ENCODE measurements at places on chromosomes 4 and X. TPM values are rescaled to one million over a fixed set of nuclear protein-coding genes. Genes with fewer than 3 reads are reported as not detected.

ERVMER34-1 gene
- 3.5 TPM for total RNA-seq

PABPC1L2A gene
- not detected for total RNA-seq

NLGN4X gene
- total RNA-seq = 1.5 TPM

DNA sequence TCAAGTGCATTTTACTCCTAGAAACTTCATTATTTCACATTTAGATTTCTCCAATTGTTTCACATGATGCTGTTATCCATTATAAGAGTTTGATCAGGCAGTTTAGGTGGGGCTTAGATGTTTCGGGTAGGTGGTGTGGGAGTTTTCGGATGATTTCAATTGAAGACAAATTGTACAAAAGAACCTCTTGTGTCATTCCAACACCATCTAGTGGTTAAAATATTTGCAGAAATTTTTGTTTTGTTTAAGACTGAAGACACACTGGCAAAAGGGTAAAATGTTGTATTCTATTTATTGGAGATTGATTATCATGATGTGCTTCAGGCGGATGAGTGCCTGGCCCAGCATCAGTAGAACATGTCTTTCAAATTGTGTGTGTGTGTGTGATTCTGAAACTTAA is 212.7 kb downstream of the SH3BGRL start:
- DNase-seq = no peak

DNA sequence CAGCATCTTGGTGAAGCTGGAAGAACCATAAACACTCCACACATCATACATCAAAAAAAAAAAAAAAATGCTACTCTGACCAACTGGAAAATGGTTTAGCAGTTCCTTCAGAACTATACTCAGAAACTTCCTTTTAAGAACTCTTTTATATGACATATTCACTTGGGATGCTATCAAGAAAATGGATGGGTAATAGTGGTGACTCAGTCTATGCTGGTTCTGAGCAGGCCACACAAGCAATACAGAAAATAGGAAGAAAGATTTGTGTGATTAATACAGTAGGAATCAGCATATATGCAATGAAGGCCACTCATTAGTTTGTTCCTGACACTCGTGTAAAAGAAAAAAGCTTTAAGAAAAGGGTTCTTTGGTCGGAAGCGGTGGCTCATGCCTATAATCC is 123.5 kb upstream of the FAT4 start:
- DNase-seq = no peak

- DNase-seq = no peak
Observed at GRCh38 chr4:150949943-150950342, 65.1 kb downstream of the LRBA start.

GRCh38 chr4:140344101-140344500 is 29.3 kb upstream of the SCOC start:
- DNase-seq = no peak

DNA sequence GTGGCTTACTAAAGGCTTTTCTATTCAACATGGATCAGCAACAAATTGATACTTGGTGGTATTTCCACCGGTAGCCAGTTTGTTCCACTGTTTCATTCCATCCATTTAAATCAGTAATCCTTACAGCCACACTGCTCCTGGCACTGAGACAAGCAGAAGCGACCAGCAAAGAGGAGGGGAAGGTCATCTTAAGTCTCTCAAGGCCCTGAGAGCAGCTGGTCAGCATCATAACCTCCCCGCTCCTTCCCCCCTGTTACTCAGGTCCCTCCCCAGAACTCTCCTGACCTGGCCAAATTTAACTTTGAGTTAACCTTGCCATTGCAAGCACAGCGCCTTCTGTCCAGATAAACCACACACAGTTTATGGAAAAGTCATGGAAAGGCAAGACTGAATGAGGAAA is 331.3 kb upstream of the KLF3 start:
- DNase-seq = no peak
